HT-29 (cell line): ENCODE measurements at places on chromosomes 2 and 18.

GRCh38 chr2:73415906-73416305 lies 30.3 kb downstream of the ALMS1 start:
- DNase-seq, result no peak

GRCh38 chr2:159553727-159554126 lies 62.6 kb downstream of the BAZ2B start:
- no peak for DNase-seq

DNA sequence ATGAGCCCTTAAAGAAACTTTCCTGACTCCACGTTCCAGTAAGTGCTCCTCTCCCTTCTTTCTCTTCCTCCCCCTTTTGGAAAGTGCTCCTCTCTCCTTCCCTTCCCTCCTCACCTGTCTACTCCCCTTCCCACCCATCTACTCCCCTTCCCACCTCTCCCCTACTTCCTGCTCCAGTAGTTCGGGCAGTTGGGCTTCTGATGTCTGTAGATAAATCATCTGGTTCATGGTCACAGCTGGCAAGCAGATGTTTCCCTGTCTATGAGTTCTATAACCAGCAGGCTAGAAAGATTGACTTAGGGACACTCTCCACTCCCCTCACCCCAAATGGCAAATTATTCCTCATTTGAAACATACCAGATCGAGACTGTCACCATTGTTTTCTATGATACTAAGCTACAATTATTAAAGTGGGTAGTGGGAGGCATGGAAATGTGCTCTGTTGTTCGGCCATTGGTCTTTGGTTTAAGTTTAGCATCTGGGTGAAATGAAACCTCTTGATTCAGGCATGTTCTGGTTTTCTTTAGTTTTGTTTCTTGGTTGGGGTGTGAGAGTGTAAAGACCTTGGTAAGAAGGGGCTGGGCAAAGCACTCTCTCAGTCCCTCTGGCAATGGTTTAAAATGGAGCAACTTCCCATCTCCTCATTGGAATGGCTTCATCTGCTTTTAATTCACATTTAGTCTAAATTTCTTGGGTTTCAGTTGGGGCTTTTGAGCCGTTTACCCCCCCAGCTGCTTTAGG lies 413.2 kb upstream of the SPRED2 start:
- no peak for DNase-seq

GRCh38 chr2:208189069-208189809 lies 591 bp downstream of the C2orf80 start:
- DNase-seq, result no peak

DNA sequence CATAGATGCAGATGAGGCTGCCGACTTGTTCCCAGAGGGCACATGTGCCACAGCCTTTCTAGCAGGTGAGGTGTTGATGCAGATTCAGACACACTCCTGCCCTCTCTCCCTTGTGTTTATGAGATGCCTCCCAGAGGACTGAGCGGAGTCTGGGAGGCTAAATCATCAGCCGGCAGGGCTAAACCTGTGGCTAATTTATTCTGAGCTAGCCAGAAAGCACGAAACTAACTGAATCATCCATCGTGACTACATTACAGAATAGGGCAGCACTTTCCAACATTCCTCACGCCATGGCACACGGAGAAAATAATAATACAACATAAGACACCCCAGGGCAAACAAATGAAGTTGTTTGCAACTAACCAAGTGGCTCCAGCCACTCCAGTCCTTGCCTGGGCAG lies 101.7 kb upstream of the FZD7 start:
- no peak for DNase-seq

- DNase-seq, result no peak
Observed at GRCh38 chr2:183028108-183028507, 10.1 kb downstream of the NCKAP1 start.

GRCh38 chr2:9356261-9356660 lies 67.1 kb downstream of the ITGB1BP1 start:
- no peak for DNase-seq

GRCh38 chr2:74099835-74100234 lies 47.9 kb downstream of the BOLA3 start:
- DNase-seq, result no peak

- no peak for DNase-seq
Observed at GRCh38 chr2:163175294-163175693, 336.7 kb upstream of the KCNH7 start.

DNA sequence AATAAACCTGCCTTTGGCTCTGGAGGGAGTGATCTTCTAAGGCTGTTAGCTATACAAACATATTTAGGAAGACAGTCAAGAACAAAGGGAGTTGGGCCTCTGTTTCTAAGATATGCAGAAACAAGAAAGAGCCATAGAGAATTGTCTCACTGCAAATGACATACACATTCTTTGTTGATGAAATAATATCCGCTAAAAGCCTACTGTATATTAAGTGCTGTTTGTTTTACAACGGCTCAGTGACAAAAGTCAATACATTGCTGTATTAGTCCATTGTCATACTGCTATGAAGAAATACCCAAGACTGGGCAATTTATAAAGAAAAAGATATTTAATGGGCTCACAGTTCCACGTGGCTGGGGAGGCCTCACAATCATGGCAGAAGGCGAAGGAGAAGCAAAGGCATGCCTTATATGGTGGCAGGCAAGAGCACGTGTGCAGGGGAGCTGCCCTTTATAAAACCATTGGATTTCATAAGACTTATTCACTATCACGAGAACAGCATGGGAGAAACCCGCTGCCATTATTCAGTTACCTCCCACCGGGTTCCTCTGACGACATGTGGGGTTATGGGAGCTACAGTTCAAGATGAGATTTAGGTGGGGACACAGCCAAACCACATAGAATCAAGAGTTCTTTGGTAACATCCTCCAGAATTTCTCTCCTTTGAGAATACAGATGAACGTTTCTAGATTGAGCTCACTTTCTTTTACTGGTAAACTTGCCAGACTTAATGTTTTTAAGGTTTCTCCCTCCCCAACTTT lies 157.8 kb downstream of the PIK3C3 start:
- no peak for DNase-seq

- peak; percentile 93 for DNase-seq
Observed at GRCh38 chr2:84486441-84487115, 27.5 kb upstream of the SUCLG1 start.

- DNase-seq, result no peak
Observed at GRCh38 chr2:46815121-46815802, 100.3 kb downstream of the MCFD2 start.

DNA sequence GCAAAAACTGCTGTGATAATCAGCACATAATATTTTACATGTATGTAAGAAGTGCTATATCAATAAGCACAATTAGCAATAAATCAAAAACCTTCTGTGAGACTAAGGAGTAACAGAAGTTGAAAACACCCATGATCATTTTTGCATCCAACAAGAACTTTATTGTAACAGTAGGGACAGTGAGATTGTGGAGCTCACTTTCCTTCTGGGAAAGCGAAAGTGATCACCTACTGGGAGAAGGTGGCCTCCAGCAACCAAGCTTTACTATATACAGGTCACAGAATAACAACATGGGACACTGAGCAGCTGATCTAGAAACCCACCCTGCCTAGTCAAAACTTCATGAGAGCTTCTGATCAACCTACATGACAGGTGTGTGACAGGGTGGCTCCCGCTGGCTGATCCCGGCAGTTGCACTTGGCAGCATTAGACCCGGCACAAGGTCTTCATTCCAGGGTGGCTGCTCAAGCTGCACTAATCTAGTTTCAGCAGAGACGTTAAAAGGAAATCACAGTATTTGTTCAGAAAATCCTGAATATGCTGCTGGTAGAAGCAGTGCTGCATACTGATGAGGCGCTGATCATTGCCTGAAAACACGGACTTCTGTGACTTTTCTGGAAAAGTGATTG lies 63.5 kb upstream of the ARL5A start:
- no peak for DNase-seq

DNA sequence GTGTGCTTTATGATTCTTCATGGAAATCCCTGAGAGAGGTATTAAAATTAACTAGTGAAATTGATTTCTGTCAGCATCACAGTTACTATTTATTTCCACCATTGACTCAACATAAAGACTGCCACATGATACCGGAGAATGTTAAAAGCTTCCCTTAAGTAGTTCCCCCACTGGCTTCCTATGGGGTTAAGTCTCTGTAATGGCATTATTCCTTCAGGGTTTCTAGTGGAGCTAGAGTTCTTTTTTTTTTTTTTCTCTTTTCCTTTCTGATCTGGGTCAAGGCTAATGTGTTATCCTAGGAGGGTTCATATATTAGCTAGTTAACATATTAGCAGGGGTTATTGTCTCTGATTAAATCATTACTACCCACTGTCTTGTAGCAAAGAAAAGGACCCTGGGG lies 1919.1 kb upstream of the PIK3C3 start:
- no peak for DNase-seq

DNA sequence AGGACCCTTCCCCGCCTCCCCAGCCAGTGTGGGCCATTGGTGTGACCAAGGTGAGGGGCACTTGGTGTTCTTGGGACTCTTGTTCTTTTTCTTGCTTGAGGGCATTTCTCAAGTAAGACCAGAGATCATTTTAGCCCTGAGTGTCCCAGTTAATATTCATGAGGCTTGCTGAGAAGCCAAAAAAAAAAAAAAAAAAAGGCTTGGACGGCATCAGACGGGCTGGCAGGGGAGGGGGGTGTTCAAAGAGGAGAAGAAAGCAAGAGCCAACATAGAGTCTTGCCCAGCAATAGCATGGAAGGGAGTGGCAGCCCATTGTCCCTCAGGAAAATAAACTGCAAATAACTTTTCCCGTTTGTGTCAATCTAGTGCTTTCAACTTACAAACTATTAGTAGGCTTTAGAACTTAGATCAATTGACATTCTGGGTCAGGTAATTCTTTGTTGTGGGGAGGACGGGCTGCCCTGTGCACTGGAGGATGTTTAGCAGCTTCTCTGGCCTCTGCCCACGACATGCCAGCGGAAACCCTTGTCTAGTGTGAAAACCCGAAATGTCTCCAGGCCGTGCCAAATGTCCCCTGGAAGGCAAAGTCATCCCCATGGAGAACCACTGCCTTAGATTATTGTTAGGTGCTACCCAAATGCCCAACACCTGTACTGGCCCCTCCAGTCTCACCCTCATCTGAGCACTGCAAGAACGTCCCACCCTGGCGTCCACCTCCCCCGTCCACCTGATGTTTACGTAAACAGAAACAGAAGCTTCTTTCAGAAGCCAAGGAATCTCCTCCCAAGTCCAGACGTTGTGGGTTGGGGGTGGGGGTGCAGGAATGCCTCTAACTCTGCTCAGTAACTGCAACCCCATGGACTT lies 163.4 kb downstream of the BCL2 start:
- DNase-seq, result no peak

DNA sequence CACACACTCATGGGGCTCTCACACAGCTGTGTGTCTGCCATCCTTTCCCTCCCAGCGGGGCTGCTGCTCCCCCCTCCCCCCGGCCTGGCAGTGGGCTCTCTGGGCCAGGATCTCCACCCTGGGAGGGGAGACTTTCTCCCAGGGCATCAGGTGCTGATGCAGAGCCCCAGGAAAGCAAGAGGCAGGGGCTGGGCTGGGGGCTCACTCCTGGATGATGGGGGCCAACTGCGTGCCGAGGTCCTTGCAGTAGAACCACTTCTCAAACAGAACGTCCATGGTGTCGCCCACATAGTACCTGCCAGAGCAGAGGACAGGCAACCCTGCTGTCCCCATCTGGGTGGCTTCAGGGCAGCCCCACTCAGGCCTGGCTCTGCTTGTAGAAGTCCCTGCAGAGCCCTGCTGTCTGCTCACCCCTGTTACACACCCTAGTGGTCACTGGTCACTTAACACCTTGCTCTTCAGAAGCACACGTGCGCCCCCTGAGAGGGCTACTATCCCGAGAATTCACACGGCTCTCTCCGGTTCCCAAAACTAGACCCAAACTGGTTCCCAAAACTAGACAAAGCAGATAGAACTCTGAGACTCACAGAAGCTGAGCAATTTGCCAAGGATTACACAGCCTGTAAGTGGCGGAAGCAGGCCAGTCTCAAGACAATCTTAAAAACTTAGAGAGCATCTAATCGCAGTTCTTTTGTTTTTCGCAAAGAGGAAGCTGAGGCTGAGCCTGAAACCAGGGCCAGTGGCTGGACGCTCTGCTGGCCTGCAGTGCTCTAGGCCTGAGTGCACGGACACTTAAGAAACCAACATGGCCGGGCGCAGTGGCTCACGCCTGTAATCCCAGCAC lies 6.6 kb upstream of the OXER1 start:
- peak; percentile 59 for DNase-seq

DNA sequence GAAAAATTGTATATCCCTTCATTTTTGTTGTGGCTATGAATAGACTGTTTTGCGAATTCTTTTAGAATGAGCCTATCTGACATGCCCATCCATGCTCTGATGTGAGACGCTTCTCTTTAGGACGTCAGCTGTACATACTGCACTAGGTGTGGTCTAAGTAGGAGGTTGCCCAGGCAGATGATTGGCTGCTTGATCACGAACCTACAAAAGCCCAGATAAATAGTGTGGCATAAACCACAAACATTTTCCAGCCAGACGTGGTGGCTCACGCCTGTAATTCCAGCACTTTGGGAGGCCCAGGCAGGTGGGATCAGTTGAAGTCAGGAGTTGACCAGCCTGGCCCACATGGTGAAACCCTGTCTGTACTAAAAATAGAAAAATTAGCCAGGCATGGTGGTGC lies 251.8 kb downstream of the AGAP1 start:
- no peak for DNase-seq

GRCh38 chr18:41955688-41956087 lies 654 bp downstream of the PIK3C3 start:
- DNase-seq, result peak; percentile 13

- DNase-seq, result peak; percentile 96
Observed at GRCh38 chr2:217988014-217988839, 14.6 kb downstream of the TNS1 start.

DNA sequence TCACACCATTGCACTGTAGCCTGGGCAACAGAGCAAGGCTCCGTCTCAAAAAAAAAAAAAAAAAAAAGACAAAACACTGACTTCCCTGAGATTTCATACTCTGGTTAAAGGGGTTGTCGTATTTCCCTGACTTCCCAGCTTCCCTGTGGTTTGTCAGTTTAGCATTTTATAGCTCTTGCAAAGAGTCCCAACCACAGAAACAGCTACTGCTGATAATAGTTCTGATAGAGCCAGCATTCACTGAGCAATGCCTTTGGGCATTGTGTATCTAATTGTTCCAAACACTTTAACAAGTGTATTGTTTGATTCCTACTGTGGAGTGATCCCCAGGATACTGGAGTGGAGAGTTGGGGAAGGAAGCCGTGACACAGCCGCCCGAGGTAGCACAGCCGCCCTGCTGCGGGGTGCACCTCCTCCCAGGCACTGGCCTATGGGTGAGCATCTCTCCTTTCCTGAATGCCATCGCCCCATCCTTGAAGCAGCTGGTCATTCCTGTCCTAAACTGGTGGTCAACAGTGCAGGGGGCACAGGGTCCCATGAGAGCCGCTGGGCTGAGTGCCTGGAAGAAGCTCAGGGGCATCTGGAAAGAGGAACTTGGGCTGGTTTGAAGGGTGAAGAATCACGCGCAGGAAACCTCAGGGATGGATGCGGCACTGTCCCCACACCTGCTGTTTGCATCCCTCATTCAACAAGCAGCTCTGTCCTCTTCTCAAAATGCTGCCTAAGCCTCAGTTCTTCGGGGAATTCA lies 81.0 kb upstream of the TMEM18 start:
- DNase-seq, result no peak

- DNase-seq, result no peak
Observed at GRCh38 chr2:164306872-164307271, 314.4 kb downstream of the GRB14 start.
